Muscle of back (tissue), 13 donors: ENCODE measurements at places on chromosomes 11 and 22.

- DNase-seq: no peak
Observed at GRCh38 chr11:23232652-23233051, 372.4 kb upstream of the CCDC179 start.

DNA sequence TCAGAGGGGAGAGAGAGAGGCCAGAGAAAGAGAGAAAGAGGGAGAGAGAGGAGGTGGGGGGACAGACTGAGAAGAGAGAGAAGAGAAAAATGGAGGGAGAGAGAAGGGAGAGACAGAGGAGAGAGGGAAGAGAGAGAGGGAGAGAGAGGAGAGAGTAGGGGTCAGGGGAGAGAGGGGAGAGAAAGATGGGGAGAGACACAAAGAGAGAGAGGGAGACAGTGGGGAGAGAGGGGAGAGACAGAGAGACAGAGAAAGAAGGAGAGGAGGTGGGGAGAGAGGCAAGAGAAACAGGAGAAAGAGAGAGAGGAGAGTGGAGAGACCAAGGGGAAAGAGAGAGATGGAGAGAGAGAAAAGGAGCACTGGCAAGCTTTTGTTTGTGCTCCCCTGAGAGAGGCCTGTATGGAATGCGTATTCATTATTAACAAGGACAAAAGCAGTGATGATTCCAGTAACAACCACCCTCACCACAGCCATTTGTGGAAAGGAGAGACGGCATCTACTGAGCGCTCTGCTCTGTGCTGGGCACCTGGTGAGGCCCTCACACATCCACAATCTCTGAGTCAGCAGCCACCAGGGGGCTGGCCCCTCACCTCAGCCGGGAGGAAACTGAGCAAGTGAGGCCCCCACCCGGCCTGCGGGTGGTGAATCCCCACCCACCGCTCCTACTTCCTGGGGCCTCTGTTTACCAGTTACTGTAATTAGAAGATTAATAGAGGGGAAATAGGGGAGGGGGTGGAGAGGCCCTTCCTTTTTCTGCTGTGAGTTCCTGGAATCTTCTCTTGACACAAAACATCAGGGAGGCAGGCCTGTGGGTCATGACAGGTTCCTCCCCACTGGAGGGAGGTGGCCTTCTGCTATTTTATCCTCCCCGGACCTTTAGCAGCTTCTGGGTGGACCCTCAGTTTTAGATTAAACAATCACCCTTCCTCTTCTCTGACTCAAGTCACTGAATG, 14.6 kb upstream of the MIAT start:
- no peak for DNase-seq

GRCh38 chr11:67371911-67372320, 1.5 kb downstream of the CLCF1 start:
- no peak for DNase-seq

DNA sequence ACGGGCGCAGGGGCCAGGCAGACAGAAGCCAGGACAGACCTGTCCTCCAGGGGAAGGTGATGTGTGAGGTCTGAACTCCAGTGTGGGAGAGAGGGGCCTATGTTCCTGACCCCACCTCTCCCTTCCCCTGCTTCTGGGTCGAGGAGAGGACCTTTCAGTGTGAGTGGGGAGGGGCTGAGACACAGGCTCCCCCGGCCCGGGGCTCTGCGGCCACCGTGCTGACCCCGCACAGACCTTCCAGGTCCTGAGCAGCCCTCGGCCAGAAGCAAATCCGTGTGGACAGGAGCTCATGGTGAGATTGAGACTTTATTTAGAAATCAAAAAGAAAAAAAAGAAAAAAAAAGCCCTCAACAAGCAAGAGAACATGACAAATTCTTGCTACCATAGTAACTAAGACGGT, 680.5 kb downstream of the BRD1 start:
- DNase-seq: no peak

DNA sequence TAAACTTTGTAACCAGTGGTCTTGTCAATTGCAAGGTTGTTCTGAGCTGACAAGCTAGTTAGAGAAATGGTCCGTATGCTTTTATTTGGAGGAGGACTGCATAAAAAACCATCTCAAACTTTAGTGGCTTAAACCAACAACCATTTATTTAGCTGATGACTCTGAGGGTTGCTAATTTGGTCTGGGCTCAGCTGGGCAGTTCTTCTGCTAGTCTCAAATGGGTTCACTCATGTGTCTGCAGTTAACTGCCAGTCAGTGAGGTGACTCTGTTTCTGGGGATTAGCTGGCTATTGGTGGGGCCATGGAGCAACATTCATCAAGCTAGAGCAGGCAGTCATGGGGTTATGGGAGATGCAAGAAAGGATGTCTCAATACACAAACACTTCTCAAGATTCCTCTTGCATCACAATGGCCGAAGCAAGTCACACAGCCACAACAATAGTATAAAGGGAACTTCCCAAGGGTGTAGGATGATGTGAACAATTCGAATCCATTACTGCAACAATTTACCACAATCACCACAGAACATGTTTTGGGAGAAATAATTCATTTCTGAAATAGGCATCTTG, 521.9 kb downstream of the INSC start:
- no peak for DNase-seq

DNA sequence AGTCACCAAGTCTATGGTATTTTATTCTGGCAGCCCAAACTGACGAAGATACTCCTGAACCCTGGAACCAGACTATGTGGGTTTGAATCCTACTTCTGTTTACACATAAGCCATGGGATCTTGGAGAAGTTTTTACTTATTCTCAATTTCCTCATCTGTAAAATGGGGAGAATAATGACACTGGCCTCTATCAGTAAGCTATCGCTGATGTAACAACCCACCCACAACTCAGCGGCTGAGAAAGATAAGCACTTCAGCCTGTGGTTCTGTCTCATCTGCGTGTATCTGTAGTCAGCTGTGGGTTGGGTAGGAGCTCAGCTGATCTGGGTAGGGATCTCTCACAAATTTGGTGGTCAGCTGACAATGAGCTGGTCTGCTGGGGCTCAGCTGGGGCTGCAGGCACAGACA, 68.0 kb upstream of the ALX4 start:
- DNase-seq: no peak

DNA sequence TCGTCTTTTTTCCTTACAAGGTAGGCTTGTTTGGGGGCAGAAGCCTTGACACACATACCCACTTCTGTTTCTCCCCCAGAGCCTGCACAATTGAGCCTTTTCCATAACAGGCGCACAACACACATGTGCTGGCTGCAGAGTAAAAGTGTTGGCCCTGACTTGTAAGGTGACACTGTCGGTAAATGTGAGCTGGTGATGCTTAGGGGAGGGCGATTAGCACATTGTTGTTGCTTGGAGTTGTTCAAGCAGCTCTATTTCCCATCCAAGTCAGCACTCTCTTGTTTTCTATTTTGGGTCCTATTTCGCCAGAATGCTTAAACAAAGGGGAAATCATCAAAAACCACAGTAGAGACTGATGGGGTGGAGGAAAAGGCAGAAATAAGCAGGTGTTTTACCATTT, 51.9 kb upstream of the PTPRJ start:
- no peak for DNase-seq

DNA sequence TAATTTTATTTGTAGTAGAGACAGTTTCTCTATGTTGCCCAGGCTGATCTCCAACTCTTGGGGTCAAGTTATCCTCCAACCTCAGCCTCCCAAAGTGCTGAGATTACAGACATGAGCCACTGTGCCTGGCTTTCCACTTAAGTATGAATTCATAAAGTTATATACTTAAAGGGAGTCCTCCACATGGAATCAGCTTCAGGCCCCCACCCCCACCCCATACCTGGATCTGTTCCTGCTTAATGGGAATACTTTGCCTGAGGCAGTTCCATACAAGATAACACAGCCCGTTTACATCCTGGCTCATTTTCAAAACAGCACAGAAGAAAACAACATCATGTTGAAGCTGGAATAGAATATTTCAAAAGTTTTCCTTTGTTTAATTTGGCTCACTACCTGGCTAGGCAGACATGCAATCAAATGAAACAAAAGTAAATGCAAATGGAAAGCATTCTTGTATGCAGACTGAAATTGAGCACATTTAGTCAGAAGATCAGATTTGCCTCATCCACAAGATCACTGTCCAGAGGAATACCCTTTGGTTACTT, 82.4 kb downstream of the FAT3 start:
- DNase-seq: no peak

GRCh38 chr22:36329254-36330078, 58.3 kb downstream of the MYH9 start:
- DNase-seq: no peak

DNA sequence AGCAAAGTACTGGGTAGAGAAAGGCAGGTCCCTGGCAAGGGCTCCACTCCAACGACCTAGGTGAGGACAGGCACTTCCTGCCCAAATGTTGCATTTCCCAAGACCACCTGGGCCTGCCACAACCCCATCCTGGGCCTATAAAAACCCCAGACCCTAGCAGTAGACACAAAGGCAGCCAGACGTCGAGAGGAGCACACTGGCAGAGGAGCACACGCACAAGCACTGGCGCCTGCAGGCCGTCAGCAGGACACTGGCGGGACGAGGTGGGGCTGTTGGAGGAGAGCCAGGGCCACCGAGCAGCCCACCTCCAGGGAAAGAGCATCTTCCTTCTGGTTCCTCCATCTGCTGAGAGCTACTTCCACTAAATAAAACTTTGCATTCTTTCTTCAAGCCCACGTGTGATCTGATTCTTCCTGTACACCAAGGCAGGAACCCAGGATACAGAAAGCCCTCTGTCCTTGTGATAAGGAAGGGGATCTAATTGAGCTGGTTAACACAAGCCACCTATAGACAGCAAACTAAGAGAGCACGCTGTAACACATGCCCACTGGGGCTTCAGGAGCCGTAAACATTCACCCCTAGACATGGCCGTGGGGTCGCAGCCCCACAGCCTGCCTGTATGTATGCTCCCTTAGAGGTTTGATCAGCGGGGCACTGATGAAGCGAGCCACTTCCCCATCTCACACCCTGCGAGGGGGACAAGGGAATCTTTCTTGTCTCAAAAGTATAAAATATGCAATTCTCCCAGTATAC, 89.7 kb upstream of the MTMR2 start:
- no peak for DNase-seq

DNA sequence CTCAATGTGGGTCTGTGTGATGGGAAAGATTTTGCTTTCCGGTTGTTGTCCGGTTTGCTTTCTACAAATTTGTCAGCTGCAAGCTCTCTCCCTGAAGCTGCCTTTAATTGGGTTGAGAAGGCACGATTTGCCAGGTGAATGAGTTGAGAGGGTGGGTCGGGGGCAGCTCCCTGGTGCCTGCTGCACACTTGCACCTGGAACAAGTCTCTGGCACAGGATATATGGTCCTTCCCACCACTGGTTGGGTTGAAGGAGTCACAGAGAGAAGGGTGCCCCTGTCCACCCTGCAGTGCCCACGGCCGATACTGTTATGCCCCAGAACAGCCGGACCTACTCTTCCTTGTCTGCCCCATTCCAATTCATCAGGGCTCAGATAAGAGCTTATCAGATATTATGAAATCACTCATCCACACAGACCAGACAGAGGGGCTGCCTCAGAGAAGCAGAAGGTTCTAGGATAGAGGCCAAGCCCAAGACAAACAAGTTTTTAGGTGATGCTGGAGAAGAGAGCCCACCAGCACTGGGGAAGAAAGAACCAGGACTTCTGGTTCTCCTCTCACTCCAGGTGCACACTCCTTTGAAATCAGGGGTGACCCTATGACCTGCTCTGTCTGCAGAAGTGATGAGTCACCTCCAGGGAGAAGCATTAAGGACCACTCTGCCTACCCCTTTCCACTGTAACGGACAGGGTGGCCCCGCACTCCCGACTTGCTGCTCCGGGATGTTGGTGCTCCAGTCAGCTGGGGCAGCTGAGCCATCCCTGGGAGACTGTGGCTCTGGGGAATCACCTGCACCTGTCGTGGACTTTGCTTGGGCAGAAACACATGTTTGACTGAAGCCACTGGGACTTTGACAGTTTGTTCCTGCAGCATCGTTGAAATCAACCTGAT, 45.3 kb downstream of the RTL6 start:
- DNase-seq: no peak

GRCh38 chr11:2235588-2236326, 34.6 kb downstream of the ASCL2 start:
- no peak for DNase-seq

GRCh38 chr11:64592656-64593055, 1.6 kb downstream of the SLC22A12 start:
- no peak for DNase-seq

GRCh38 chr22:43574738-43575137, 162.9 kb downstream of the MPPED1 start:
- no peak for DNase-seq

DNA sequence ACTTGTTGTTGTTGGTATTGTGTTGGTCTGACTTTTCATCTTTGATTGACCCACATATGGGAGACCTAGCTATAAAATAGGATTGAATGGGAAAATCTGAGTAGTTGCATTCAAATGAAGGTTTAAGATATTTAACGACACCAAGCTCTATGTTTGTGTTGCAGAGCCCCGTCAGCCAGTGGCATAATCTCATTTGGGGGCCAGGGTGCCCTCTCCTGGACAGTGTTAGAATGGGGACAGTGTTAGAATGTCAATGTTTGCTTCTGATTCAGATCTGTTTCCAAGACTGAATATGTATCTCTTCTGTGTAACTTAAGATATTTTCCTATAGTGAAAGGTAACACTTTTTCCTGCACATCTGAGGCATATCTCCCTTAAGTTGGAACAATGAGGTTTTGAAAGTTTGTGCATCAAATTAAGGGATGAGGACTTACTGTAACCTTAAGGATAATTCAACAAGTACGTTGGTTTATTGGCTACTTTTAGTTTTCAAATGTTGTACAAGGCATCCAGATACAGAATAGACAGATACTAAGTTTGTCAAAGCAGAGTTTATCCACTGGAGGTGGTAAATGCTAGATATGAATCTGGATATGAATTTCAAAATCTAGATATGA, 5.3 kb upstream of the OR52M1 start:
- DNase-seq: peak; percentile 9

- DNase-seq: no peak
Observed at GRCh38 chr11:117839380-117839881, 14.9 kb upstream of the FXYD2 start.

DNA sequence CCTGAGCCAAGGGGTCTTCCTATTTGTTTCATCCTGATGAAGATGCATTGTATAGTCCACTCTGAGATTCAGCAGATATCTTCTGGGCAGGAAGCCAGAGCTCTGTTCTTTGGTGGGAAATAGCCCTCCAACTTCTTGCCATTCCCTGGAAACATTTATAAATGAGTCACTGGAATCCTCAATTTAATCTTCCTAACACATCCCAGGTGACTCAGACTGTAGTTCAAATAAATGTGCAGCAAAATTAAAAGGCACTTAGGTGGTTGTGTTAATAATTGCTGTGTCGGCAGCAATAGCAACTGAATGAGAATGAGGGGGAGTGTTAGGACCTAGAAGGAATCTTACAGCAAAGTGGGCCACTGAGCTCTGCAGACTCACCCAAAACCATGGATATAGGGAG, 108.6 kb downstream of the INSC start:
- no peak for DNase-seq

GRCh38 chr11:63523151-63523550, 13.5 kb upstream of the PLAAT4 start:
- no peak for DNase-seq

DNA sequence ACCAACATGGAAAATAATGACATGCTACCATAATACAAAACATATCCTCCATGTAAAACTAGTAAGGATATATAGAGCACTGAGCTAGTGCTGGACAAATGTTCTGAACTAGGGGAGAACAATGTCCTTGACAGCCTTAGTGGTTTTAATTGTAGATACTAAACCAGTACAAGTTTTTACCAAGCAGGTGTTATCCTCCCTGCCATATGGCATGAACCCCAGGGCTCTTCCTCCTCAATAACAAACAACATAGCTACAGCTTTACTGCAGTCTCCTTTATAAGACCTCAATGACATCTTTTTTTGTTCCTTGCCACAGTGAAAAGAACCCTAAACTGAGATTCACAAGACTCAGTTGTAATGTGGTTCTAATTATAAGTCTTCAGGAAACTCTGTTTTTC, 70.2 kb upstream of the GDPD4 start:
- DNase-seq: no peak

- DNase-seq: peak; percentile 75
Observed at GRCh38 chr11:68855205-68855981, 13.7 kb upstream of the CPT1A start.
